ENCODE measurements at places on chromosomes 5 and 9.

- DNase-seq = no peak
Measured at GRCh38 chr5:10600626-10601245, 36.9 kb downstream of the ANKRD33B start.

- DNase-seq = no peak
Measured at GRCh38 chr9:68966496-68966944, 47.4 kb downstream of the PRKACG start.

- DNase-seq = no peak
Measured at GRCh38 chr5:34604119-34604675, 51.9 kb upstream of the RAI14 start.

GRCh38 chr5:37773809-37774208 lies 66.0 kb downstream of the GDNF start:
- no peak for DNase-seq

DNA sequence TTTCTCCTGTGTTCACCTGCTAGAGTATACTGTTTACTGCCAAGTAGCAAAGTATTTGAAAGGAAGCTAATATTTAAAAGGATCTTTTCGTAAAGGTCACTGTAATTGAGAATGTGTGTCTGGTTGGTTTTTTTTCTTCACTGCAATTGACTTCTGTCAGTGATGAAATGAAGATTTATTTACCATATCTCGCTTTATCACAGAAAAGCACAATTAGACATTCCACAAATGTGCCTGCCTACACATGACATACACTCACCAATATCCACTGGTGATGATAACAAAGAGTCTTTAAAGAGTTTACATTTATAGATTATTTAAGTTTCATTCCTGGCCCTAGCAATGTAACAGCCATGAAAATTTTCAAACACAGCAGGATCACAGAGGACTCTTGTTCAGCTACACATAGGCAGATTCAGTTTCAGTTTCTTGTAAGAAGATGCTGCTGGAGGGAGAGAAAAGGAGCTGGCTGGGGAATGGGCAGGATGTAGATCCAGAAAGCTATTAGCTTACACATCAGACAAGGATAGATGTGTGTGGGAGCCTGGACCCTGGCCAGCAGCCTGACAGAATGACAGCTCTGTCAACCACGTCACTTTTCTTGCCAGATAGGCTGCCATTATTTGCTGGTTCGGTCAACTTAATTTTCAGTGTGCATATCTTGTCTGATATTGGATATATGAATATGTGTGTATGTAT lies 104.0 kb downstream of the GDNF start:
- peak; percentile 47 for DNase-seq

- peak; percentile 93 for DNase-seq
Measured at GRCh38 chr5:57692582-57693487, 210.2 kb upstream of the ACTBL2 start.

GRCh38 chr5:91025449-91025848 lies 357.7 kb downstream of the ARRDC3 start:
- no peak for DNase-seq

GRCh38 chr5:141598391-141599345 lies 20.1 kb downstream of the DIAPH1 start:
- peak; percentile 48 for DNase-seq

DNA sequence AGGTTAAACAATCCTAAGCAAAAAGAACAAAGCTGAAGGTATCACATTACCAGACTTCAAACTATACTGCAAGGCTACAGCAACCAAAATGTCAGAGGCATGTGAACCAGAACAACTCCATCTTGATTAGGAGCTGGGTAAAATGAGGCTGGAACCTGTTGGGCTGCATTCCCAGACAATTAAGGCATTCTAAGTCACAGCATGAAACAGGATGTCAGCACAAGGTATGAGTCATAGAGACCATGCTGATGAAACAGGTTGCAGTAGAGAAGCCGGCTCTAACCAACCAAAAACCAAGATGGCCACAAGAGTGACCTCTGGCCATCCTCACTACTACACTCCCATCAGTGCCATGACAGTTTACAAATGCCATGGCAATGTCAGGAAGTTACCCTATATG lies 252.0 kb downstream of the RASEF start:
- DNase-seq = peak; percentile 62

DNA sequence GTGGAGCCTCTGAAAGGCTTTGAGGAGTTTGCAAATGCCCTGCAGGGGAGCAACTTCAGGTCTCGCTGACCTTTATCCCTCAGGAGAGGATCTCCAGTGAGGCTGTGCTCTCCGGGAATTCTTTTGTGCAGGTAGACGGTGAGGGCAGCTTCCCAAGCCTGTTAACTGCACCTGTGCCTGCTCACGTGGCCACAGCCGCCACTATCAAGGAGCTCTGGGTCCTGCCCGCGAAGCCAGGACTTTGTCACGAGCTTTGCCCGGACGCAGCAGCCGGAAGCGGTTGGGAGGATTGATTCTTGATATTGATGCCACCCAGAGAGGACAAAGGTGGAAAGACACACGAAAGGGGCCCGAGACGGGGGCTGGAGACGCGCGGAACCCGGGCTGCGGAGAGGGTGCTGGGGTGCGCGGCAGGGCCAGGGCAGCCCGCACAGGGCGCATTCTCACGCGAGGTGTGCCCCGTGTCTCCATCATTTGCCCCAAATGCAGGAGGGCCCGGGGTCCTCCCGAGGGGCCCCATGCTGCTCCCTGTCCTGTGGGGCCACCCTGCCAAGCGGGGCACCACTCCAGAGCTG lies 18.2 kb downstream of the SLC9A3 start:
- DNase-seq = no peak

DNA sequence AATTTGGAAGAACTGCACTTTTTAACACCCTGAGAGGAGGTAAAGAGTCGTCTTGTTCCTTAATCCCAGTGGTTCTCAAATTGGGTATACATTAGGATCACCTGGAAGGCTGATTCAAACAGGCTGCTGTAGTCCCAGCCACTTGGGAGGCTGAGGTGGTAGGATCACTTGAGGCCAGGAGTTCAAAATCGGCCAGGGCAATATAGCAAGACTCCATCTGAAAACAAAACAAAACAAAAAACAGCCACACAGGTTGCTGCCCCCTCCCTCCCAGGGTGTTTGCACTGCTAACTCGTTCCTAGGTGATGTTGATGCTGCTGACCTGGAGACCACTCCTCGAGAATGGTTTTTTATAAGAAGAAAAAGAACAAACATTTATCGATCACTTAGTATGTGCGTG lies 1.5 kb upstream of the TBC1D9B start:
- DNase-seq = no peak

DNA sequence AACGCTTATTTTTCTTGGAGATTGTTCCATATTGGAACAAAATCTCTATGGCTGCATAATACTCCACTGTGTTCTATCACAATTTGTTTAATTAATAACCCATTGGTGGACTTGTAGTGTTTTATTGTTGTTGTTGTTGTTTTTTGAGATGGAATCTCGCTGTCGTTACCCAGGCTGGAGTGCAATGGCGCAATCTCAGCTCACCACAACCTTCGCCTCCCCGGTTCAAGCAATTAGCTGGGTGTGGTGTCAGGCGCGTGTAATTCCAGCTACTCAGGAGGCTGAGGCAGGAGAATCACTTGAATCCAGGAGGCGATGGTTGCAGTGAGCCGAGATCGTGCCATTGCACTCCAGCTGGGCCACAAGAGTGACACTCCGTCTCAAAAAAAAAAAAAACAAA lies 38.7 kb downstream of the SPRY4 start:
- DNase-seq = no peak

DNA sequence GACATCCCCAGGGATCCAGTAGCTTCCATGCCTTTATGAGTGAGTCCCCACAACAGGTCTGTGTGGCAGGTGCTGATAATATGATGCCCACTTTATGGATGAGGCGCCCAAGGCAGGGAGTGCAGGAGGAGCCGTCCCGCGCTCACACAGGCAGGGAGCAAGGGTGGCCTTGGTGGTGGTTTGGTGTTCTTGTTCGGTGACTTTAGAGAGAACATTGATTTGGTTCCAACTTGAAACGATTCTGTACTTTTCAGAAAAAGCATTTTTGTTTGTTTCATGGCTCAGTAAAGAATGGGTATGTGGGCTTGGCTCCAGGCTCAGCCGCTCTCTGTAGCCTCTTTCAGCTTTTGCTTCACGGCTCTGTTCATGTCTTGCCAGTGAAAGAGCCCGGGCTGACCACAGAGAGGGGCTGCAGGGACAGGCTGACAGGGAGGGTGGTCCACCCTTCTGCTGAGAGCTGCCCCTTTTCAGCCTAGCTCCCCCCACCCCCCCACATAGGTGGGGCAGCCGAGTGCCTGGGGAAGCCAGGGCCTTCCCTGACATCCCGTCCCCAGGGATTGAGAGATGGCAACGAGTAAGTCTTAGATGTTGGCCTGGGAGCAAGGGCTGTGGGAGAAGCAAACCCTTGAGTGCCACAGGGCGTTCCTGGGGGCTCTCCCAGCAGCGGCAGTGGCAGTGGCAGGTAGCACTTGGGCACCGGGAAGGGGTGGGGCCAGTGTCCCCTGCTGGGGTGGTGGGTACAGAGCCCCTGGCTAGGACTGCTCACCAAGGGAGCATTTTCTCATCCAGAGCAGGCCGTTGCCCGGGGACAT lies 28.0 kb downstream of the NCS1 start:
- DNase-seq = no peak

DNA sequence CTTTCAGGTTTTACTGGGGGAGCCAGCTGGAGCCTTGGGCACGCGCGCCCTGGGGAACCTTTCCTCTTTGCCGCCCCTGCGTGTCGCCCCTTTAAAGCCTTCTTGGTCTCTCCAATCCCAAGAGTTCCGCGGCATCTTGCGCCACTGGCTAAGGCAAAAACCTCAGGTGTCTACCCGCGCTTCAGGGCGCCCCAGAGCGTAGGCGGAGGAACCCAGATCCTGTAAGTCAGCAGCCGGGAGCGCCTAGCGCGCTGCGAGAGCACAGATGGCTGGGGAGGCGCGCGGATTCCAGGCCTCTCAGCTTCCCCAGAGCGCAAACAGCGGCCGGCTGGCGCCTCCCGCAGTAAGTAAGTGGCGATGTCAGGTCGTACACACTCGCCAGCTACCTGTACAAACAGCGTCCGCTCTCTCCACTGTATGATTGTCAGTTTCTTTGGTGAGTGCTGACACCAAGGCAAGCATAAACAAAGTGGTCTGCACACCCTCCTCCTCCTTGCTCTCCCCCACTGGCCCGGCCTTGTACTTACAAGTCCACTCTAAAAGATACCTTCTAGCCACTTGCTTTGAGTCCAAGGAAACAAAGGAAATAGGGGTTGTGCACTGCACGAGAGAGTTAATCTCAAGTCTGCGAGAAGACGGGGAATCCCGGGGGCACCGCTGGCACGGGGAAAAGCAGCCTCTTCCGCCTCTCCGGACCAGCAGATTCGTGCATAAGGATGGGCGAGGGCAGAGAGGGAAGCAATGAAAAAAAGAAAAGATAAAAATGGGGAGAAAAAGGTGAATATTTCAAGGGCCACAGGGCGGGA lies 2.9 kb downstream of the HTR1A start:
- DNase-seq = no peak

GRCh38 chr9:115943431-115944165 lies 210.0 kb upstream of the PAPPA start:
- DNase-seq = no peak

DNA sequence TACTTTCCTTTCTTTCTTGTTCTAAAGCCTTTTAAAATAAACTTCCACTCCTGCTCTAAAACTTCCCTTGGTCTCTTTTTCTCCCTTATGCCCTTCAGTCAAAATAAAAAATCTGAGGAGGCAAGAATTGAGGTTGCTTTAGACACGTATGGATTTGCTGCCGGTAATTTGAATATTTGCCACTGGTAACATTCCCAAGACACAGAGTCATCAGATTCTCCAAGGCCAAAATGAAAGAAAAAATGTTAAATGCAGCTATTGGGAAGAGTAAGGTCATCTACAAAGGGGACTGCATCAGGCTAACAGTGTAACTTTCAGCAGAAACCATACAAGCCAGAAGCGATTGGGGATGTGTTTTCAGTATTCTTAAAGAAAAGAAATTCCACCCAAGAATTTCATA lies 311.1 kb downstream of the CDH18 start:
- DNase-seq = peak; percentile 71

DNA sequence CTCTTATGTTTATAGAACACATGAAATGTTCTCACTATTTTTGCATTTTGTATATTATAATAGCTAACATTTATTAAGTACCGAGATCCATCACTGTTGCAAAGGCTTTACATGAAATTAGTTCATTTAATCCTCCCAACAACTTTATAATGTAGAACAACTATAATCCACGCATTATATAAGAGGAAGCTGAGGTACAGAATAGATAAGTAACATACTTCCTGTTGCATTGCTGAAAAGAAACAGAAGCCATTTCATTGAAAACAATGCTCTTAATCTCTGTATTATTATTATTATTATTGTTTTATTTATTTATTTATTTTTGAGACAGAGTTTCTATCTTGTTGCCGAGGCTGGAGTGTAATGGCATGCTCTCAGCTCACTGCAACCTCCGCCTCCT lies 7.9 kb upstream of the INSYN2B start:
- no peak for DNase-seq

DNA sequence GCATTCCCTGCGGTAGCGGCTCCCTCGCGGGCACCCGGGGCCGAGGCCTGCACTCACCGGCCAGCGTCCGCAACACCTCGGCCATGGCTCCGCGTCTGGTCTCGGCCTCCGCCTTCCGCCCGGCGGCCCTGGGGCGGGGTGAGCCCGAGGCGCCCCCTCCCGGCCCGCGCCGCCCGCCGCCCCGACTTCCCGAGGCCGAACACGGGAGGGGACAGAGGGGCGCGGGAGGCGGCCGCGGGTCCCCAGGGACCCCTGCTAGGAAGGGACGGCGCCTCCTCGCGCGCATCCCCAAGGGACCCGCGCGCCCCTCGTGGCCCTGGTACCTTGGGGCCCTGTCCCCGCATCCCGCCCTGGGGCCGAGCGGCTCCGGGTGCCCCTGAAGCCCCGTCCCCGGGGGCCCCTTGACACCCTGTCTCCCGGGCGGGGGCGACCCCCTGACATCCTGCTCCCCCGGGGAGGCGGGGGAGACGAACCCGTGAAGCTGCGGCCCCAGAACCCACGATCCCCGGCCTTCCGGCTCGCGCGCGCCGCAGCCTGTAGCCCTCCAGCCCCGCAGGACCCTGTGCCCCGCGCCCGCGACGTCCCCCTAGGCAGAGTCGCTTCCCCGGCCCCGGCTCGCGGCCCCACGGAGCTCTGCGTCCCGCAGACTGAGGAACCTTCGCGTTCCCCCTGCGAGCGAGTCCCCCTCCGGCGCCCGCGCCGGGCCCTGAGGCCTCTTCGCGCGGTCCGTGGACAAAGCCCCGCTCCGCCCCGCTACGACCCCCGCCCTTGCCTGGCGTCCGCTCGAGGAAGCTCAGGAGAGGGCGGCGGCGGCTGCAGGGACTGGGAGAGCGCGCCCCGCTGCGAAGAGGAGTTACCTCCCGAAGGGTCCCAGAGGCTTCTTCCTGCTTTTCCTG lies at the start of gene ABO:
ABO (minus strand) TSS at position 97 of the 896 bp plus-strand sequence.
- no peak for DNase-seq
